Fibroblast of upper back skin (primary cell): ENCODE measurements at places on chromosomes 12 and 14.

DNA sequence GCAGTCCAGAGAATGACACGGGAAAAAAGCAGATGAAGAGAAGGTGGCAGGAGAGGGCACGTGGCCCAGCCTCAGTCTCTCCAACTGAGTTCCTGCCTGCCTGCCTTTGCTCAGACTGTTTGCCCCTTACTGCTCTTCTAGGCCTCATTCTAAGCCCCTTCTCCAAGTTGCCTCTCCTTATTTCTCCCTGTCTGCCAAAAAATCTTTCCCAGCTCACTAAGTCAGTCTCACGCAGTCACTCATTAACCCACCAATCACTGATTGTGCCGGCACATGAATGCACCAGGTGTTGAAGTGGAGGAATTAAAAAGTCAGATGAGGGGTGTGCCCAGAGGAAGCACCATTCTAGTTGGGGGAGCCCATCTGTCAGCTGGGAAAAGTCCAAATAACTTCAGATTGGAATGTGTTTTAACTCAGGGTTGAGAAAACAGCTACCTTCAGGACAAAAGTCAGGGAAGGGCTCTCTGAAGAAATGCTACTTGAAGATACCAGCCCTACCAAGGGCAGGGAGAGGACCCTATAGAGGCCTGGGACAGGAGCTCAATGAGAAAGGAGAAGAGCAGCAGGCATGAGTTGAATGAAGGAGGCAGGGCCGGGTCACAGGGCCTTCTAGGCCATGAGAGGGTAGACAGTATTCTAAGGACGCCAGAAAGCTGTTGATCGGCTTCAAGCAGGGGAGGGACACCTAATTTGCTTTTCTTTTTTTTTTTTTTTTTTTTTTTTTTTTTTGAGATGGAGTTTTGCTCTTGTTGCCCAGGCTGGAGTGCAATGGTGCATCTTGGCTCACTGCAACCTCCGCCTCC lies 40.9 kb downstream of the DAD1 start:
- peak; percentile 17 for DNase-seq

GRCh38 chr12:53551889-53552291 lies 44.6 kb upstream of the NPFF start:
- no peak for DNase-seq

GRCh38 chr14:50232276-50232642 lies 881 bp upstream of the SOS2 start:
- no peak for DNase-seq

GRCh38 chr12:14982562-14982961 lies 9.7 kb downstream of the PDE6H start:
- no peak for DNase-seq

DNA sequence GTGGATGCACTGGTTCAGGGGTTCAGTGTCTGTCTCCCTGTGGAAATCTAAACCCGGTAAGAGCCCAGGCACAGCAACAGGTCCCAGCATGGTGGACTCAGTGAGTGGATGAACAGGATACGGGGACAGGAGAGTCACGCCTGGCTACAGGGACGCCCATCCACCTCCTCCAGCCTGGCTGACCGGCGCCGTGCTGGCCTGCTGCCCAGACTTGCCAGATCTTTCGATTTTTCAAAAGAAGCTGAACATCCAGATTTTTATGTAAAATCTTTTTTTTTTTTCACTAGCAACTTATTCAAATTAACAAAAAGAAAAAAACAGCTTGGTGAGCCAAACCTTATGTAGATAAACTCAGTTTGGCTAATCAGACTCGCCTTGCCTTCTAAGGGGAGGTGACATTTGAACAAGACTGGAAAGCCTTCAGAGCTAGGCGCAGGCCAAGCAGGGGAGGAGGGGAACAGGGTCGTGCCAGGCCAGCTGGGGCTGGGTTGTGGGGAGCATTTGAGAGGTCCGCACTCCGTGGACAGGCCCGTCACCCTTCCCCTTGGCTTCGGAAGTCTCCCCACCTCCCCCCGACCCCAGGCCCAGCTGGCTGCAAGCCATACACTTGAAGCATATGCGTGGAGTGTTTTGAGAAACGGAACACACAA lies 87.8 kb upstream of the NCOR2 start:
- peak; percentile 73 for DNase-seq

GRCh38 chr12:67419810-67420209 lies 150.7 kb downstream of the CAND1 start:
- DNase-seq = no peak

- DNase-seq = no peak
These were observed 6.0 kb upstream of the CEBPE start for GRCh38 chr14:23125011-23125410.

GRCh38 chr12:26416550-26416949 lies 221.2 kb downstream of the SSPN start:
- DNase-seq = peak; percentile 0

- no peak for DNase-seq
These were observed 44.4 kb upstream of the PPP2R5C start for GRCh38 chr14:101716956-101717662.

DNA sequence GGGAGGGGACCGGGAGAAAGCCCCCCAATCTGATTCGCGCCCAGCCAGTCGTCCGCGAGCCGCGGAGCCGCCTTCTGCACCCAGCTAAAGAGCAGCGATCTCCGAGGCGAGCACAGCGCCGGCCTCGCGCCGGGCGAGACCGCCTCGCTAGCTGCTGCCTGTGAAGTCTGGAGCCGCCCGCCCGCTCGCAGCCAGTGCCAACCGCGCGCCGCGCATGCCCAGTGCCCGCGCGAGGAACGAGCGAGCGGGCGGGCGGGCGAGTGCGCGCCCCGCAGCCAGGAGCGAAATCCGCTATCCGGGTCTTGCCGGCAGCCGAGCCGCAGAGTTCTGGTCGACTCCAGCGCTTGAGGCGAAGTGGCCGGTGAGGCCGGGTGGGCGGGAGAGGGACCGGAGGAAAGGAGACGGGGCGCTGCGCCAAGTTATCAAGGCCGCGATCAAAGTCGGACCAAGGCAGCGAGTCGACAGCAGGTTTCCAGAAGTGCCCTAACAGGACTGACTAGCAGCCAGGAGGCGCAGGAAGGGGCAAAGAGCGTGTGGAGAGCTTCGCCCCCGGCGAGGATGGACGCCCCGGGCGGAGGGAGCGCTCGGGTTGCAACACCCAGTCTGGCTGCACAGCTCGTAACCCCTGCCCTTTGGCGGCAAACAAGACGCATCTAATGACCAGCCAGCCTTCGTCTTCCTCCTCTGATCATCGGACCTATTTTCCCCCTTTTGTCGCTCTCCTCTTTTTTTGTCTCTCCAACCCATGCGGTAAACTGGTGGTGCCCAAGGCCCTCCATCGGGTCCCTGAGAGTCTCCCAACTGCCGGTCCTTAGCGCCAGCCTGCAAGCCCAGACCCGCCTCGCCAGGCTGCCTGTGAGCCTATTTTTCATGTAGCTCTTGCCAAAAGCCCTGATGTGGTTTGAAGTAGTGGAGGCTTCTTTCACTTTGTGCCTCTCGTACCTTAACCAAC lies at the start of gene EPS8:
EPS8 (minus strand) TSS at position 169 of the 952 bp plus-strand sequence. CDS start 106,437 bp downstream, outside the sequence.
- peak; percentile 90 for DNase-seq

- DNase-seq = peak; percentile 45
These were observed 52.6 kb upstream of the NID2 start for GRCh38 chr14:52121441-52121840.

DNA sequence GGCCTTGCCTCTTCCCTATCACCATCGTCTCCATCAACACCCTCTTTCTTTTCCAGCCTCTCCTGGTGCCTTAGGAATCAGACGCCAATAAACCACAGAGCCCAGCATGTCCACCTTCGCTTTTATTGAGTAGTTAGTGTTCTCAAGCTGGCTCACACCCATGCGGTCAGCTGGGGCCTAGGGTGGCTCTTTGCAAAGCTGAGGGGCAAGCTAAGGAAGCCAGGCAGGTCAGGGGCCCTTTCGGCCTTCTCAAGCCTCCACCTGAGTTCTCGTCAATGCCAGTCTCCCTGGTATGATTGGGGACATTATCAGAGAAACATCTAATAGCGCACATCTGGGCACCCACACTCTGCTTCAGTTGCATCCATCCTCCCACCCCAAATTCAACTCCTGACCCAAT lies 737 bp upstream of the TEX52 start:
- no peak for DNase-seq

GRCh38 chr12:61956545-61956944 lies 303.7 kb upstream of the USP15 start:
- no peak for DNase-seq

DNA sequence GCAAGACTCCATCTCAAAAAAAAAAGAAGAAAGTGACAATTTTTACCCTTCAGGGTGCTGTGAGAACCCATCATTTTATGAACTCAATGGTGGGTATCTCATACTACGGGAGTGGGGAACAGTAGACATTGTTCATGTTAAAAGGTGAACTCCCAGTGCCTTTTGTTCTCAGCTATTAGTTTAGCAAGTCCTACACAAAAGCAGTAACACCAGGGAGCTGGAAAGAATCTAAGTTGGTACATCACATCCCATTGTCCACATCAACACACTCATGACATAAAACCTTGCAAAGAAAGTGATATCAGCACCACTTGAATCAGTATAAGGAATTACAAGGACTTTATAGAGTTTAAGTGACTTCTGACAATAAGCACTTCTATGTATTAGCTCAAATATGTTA lies 47.4 kb upstream of the ABCC9 start:
- DNase-seq = no peak

DNA sequence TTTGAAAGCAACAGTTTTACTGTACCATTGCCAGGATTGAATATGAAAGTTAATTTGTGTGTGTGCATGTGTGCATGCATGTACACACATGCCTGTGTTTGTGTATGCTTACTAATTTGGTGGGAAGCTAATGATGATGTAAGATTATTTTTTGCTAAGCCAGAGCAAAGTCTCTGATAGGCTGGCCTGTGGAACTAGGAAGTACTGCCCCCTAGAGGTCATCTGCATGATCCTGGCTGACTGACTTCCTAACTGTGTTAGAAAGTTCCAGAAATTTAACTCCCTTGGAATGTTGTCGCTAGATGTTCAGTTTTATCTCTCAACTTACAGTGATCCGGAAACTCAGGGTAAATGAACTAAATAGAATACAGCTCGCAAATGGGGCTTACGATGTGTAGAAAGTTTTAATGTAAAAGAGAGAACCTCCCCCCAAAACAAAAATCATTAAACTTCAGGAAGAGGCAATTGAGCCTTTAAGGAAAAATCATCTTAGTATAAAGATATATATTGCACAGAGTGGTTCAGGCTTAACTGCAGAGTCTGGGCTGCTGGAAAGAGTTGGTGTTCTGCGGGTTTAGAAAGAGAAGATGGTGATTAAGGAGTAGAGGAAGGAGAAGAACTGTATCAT lies 34.3 kb upstream of the SLC38A1 start:
- DNase-seq = peak; percentile 26

DNA sequence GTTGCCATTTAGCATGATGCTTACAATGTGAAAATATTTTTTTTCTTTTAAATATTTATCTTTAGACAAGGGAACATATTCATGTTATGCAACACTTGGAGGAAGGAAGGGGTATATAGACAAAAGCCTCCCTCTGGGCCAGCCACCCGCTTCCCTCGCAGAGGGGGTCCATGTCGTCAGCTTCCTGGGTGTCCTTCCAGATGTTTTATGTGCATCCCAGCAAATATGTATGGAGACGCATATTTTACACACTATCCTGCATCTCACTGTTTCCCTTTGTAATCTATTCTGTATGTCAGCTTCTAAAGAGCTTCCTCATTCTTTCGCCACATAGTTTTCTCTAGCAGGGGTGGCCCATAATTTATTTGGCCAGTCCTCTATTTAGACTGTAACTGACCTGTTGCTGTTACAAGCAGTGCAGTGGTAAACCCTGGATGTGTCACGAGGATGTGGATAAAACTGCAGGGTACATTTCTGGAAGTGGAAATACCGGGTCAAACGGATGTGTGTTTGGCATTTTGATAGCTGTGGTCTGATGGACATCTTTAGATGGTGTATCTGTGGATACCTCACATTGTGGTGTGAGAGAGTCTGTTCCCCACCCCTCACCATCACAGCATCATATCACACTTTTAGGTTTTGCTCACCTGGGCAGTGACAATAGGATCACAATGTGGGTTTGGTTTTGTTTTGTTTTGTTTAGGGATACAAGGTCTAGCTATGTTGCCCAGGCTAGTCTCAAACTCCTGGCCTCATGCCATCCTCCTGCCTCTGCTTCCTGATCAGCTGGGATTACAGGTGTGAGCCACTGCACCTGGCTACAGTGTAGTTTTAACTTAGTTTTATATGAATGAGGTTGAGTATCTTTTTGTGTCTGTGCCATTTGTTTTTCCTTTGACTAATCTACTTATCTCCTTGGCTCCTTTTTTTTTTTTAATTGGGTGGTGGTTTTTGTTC lies 31.6 kb downstream of the FAM222A start:
- no peak for DNase-seq

GRCh38 chr12:68139941-68140340 lies 19.6 kb downstream of the IFNG start:
- DNase-seq = no peak

GRCh38 chr12:132488127-132489077 lies 1.5 kb upstream of the FBRSL1 start:
- DNase-seq = no peak

GRCh38 chr14:54362089-54362504 lies 34.7 kb upstream of the CDKN3 start:
- no peak for DNase-seq

DNA sequence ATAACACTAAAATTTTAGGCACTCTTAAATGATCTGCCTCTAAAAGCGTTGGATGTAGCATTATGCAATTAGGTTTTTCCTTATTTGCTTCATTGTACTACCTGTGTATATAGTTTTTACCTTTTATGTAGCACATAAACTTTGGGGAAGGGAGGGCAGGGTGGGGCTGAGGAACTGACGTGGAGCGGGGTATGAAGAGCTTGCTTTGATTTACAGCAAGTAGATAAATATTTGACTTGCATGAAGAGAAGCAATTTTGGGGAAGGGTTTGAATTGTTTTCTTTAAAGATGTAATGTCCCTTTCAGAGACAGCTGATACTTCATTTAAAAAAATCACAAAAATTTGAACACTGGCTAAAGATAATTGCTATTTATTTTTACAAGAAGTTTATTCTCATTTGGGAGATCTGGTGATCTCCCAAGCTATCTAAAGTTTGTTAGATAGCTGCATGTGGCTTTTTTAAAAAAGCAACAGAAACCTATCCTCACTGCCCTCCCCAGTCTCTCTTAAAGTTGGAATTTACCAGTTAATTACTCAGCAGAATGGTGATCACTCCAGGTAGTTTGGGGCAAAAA lies 4.1 kb downstream of the CDKN1B start:
- DNase-seq = no peak

- peak; percentile 37 for DNase-seq
These were observed 289.5 kb upstream of the E2F7 start for GRCh38 chr12:77354766-77355362.

DNA sequence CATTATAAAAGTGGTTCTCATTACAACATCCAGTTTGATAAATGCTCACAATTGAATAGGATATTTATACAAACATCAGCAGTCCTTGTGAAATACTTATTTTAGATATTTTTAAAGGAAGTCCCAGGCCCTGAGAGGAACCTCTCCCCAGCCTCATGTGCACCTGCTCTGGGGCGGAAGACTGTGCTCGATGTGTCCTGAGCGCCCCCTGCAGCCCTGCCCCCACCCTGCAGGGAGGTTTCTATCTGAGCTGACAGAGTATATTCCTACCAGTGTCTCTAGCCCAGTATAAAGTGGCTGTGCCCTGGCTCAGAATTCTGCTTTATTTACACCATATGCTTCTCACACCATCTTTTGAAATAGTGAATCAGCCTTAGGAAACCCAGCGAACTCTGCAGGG lies 1349.1 kb downstream of the TMEM121 start:
- DNase-seq = no peak
